Non-pigmented ciliary epithelial cell (primary cell): ENCODE measurements at places on chromosomes 3 and 15.

GRCh38 chr3:65894679-65895453, 143.9 kb downstream of the MAGI1 start:
- DNase-seq = no peak

- no peak for DNase-seq
These were observed 71.3 kb upstream of the SMAD3 start for GRCh38 chr15:66993874-66994696.

- DNase-seq = no peak
These were observed 34.4 kb upstream of the FBN1 start for GRCh38 chr15:48679952-48680351.

DNA sequence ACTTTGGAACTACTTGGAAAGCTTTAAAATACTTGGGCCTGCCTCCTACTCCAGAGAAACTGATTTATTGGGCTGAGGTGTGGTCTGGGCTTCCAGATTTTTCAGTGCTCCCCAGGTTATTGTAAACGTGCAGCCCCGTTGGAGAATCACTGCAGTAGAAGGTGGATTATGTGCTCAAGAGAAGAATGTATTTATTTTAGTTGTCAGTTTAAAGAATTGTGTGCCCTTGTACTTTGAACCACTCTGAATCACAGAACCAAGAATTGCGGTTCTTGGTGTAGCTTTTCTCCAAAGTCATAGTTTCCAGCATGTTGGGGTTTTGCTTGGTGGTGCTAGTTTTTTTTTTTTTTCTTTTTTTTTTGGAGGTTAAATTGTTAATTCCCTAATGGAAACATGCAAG, 1.6 kb downstream of the TATDN2 start:
- DNase-seq = no peak

DNA sequence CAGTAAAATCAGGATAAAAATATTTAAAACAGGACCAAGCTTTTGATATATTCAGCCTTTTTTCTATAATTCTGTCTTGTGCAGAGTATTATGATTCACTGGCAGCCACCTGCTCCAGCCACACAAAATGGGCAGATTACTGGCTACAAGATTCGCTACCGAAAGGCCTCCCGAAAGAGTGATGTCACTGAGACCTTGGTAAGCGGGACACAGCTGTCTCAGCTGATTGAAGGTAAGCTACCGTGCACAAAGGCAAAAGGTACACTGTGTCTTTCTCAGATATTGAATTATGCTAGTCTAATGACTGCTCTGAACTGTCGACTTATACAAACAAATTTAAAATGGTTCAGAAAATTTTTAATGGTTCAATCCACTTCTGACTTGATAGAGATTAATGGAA, 114.2 kb downstream of the HCN4 start:
- DNase-seq = no peak

DNA sequence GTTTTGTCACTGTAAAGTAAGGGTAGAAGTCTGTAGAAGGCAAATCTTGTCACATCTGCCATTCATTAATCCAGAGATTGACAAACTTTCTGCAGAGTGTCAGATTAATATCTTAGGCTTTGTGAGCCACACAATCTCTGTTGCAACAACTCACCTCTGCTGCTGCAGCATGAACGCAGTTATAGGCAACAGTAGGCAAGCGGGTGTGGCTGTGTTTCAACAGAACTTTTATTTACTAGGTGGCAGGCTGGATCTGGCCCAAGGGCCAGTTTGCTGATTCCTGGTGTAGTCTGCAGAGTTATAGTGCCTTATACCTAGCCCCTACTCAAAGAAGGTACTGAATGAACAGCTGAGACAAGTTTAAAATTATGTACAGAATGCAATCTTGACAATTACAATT, 396.7 kb downstream of the FOXP1 start:
- no peak for DNase-seq

DNA sequence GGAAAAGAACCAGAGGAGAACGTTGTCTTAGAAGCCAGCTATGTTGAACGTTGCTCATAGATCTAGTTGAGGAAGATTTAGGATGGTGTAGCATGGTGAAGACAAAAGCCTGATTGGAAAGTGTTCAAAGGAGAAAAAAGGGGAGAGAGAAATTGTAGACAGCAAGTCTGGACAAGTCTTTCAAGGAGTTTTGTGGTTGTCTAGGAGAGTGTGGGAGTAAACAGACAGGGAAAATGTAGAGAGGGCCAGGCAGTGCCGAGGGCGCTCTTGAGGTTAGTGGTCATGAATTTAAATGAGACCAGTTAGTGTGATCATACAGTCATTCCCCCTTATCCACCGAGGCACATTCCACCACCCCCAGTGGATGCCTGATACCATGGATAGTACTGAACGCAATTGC, 167.5 kb upstream of the IL12A start:
- DNase-seq = peak; percentile 60

- DNase-seq = no peak
These were observed 37.1 kb downstream of the MAP3K13 start for GRCh38 chr3:185399737-185400667.

DNA sequence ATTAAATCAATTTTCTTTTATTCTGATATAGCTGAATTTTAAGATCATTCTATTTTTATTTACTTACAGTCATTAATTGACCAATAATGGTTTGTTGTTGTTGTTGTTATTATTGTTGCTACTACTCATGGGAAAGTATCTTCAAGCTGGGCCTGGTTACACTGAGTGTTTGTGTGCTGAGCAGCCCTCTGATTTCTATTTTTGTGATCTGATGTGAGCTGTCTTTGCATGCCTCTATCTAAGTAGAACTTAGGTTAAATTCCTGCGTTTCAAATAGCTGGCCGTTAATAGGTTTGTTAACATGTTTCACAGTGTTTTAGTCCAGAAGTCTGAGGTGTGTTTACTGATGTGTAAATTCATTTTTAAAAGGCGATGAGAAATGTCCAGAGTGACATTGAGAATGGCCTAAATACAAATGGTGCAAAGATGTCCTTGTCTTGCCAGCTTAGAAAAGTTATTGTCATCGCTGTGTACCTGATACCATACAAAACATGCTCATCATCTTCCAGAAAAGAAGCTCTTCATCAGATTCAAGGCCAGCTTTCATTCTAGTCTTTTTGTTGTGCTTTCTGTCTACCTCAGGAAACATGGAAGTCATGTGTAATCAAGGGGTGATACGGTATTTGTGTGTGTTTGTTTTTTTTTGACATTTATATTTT, 15.8 kb downstream of the ARIH2 start:
- DNase-seq = no peak

DNA sequence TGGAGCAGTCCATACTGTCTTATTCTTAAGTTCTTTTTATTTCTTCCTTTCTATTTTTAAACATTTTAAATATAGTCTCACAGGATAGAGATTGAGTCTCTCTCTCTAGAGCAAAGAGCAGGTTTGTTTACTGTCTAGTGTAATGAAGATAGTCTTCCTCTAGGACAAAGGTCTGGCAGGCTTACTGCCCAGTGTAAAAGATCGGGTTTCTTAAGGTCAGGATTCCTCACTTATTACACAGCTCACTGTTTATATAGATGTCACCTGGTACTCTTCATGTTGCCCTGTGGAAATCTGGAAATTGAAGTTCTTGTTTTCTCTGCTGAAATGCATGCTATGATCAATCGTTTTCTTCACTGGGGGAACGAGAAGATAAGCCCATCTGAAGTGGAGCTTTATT, 76.0 kb downstream of the ZBBX start:
- no peak for DNase-seq

DNA sequence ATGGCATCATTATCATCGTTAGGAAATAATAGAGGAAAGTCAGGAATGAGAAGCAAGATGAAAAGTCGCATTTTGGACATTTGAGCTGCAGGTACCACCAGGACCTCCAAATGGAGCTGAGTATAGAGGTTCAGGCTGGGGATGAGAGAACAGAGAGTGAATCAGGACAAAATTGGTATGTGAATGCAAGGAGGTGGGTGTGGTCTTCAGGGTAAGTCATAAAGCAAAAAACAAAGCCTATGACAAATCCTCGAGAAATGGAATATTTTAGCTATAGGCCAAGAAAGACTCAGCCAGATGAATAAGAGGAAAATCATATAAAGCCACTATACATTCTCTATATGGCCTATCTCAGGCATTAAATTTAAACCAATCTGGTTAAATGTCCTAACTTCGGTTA, 841.3 kb downstream of the ROBO1 start:
- DNase-seq = no peak

DNA sequence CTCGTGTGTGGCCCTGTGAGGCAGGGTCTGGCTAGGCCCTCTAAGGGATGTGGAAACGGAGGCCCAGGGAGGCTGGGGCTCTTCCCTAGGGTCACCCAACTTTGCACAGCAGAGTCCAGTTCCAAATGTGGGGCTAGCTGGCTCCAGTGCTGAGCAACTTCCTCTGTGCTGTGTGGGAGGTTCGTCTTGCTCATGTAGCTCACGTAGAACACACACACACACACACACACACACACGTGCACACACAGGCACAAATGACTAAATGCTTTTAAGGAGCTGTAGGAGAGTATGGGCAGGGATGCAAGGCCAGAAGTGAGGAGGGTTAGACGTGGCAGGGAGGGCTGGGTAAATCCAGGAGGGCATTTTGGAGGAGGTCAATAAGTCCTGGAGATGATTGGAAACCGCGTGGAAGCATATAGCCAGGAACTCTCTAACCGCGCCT, 213.8 kb downstream of the RPLP1 start:
- peak; percentile 15 for DNase-seq

DNA sequence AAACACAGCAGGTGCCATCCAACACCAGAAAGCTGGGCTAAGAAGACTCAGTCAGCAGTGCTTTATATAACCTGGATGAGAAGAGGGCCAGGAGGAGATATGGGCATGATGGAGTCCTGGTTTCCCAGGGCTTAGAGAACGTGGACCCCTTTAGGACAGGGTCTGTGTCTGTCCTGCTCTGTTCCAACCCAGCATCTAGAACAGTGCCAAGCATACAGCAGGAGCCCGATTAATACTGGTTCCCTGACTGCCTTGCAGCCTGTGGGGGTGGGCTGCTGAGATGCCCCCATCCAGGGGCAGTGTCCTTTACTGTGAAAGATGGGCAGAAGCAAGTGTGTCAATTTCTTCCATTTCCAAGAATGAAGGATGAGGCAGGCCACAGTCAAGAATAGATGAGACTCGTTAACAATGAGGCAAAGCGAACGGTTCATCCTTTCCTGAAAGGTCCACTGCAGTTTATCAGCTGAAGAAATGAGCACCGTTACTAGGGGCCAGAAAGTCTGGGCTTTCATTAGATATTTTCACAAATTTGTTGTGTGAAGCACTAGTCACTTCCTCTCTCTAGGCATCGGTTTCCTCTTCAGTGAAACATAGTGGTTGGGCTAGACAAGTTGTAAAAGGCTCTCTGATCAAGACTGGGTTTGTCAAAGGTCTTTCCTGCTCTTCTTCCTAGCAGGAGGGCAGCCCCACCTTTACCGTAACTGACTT, 72.0 kb upstream of the HERC1 start:
- DNase-seq = no peak

GRCh38 chr15:57526615-57527014, 65.1 kb upstream of the MYZAP start:
- no peak for DNase-seq

DNA sequence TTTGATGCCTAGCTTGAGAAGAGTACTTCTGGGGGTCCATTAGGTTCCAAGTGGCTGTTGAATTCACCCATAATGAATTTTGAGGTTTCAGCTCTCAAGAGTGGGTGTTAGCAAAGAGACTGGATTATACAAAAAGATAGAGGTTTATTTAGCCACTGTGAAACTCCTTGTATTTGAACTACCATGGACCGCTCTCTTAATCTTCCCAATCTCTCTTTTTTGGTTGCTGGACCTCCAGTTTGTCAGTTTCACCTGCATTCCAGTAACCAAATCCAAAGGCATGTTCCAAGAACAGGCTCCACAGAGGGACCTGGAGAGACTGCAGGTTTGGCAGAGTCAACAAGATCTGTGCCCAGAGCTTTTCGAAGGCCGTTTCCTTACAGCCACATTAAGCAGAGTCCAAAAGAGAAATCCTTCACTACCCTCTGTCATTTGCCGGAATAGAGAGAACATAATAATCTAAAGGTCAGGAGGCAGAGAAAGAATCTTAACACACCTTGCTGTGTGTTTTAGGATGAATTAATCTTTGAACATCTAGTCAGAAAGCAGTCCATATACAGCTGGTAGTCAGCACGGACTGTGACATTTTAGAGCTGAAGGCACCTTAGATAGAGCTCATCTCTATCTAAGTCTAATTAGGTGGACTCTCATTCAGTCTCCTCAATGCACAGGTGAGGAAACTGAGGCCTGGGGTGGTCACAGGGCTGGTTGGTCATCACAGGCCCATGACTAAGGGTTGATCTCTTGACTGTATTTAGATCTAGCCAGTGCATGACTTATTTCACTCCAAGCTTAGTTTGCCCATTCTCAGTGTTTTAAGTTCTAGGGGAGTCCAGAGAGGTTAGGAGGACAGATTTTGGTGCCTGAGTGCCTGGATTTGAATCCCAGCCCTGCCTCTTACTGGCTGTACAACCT, 1.3 kb downstream of the ABHD2 start:
- no peak for DNase-seq

DNA sequence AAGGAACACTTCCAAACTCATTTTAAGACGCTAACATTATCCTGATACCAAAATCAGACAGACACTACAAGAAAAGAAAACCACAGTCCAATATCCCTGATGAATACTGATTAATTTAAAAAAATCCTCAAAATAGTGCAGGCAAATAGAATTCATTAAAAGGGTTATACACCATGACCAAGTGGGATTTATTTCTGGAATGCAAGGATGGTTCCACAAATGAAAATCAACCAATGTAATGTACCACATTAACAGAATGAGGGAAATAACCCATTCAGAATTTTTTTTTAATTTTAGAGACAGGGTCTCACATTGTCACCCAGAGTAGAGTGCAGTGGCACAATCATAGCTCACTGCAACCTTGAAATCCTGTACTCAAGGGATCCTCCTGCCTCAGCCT, 17.3 kb upstream of the AP4E1 start:
- no peak for DNase-seq

- no peak for DNase-seq
These were observed 24.6 kb upstream of the CELF6 start for GRCh38 chr15:72344602-72345001.

DNA sequence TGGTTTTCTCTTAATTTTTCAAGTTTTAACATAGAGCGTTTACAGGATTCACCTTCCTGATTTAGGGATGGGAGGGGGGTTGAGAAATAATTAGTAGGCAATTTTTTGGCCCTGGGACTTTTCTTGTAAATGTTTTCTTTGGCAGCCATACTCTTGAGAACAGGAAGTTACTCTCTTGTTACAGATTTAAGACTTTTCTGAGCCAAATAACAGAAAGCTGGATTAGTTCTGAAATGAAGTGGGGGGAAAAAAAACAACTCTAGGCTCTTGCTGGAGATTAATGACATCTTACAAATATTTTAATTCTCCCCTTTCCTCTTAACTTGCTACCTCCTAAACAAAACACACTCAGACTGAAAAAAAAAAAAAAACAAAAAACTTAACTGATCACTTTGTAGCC, 13.8 kb upstream of the POLR2M start:
- DNase-seq = no peak

- DNase-seq = peak; percentile 46
These were observed 415.3 kb downstream of the TIGIT start for GRCh38 chr3:114709102-114709501.

GRCh38 chr3:49869525-49870126, at the start of gene CAMKV:
TSS of gene CAMKV (minus strand) at chr3:49869906. CDS start at chr3:49862388, 7,518 bp downstream.
- no peak for DNase-seq

- DNase-seq = no peak
These were observed 39.2 kb downstream of the BBX start for GRCh38 chr3:107561980-107562379.
